ENCODE measurements at places on chromosomes 16 and 17.

DNA sequence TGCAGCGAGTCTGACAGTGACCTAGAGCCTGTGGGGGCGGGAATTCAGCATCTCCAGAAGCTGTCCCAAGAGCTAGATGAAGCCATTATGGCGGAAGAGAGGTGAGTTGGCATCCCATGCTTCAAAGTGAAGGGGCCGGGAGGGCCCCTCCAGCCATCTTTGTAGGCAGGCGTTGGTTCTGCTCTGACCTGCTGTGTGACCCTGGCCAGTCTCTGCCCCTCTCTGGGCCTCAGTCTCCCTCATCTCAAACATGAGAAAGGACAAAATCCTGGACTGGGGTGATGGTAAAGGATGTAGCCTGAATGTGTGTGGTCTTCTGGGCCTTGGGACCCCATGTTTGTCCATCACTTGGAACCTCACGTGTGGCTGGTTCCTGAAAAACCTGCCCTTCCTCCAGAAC is 5.1 kb downstream of the PIMREG start:
- DNase-seq: no peak

DNA sequence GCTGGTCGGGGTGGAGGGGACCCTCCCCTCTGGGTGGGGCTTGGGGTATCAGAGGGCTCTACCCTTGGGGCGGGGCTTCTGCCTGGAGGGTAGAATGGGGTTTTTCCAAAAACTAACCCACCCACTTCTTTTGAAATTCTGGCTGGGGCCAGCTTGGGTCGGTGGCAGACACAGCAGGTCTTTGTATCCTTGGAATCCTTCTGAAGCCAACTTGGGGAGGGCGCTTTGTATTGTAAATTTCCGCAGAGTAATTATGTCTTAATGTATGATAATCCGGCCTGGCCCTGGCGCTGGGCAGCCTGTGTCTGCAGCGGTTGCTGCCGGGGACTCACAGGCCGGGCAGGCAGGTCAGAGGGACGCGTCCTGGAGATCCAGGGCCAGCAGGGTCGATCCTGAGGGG is 33.9 kb upstream of the GSE1 start:
- DNase-seq: no peak

- no peak for DNase-seq
Measured at GRCh38 chr17:320809-321385, 31.7 kb downstream of the RPH3AL start.

DNA sequence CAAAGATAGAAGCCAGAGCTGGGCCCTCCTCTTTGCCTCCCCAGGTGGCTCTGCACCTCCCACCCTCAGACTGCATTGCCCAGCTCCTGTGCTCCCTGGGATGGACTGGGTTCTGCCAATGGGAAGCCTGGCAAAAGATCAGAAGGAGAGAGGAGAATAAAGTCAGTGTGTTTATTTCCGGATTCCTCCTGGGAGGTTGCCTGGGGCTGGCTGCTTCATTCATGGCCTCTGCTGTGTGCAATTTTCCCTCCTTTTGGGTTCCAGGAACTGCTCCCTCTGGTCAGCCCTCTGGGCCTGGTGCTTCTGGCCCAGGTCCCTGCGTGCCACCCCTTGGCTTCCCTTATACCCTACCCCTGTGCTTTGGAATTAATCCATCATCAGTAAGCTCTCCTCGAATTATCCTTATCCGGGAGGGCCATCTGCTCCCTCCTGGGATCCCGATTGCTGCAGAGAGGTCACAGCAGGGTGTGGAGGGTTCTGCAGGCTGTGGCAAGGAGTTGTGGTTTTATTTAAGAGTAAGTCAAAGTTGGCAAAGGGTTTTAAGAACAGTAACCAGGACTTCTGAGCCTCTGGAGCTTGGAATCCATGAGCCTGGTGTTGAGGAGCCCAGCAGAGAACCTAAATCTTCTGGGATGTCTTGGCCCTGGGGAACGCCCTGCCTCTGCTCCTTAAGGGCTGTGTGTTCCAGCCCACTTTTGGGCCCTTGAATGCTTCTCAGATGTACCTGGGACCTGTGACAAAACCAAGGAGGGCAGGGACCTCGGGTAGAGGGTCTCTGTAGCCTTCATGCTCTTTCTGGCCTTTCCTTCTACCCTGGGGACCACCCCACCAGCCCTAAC is 8.2 kb upstream of the MMP2 start:
- no peak for DNase-seq

- DNase-seq: no peak
Measured at GRCh38 chr17:17824119-17824782, 12.5 kb downstream of the SREBF1 start.

DNA sequence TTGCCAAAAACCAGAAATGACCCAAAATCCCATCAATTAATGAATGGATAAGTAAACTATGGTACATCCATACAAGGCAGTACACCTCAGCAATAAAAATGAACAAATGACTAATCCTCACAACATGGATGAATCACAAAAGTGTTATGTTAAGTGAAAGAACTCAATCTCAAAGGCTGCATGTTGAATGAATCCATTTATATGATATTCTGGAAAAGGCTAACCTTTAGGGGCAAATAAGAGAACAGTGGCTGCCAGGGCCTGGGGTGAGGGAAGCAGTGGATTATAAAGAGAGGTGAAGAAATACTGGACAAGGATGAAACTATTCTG is 46.1 kb upstream of the MSI2 start:
- no peak for DNase-seq

DNA sequence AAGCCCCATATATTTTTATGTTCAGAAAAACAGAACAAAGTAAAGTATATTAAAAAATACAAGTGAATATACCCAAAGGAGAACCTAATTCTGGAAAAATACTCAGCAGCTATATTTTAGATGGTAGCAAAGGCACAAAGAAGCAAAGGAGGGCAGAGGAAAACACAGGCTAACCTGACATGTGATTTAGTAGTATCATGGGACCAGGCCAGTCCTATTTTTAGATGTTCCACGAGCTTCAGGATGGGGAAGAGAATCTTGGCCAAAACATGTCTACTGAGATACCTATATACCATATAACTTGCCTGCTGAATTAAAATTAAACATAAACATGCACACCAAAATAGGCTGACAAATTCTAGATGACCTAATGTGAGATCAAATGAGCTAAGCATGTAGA is 32.9 kb downstream of the SMYD4 start:
- no peak for DNase-seq

DNA sequence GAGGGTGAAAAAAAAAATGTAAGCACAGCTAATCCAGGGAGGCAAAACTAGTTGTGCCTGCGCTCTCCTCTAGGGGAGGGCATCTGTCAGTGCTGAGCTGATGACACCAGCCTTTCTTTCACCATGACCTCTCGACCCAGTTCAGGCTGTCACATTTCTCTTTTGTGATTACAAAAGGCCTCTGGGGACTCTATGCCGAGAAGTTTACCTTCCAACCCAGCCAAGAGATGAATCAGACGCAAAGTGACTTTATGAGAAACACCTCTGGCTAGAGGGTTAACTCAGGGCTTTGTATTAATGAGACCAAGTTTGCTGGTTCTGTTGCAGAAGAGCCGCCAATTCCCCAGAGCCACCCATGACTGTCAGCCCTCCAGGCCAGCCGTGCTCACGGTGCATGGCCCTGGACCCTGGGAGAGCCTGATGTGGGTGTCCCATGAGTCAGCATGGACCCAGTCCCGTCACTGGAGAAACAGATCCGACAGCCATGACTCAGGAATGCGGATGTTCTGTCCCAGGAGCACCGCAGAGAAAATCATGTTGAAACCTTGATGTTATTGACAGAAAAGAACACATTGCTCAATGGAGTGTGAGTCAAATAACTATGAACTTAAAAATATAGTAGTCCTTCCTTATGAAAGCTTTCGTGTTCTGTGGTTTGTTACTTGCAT is 437.2 kb downstream of the HS3ST3B1 start:
- no peak for DNase-seq

GRCh38 chr17:79834565-79835469 is 4.4 kb downstream of the CBX4 start:
- DNase-seq: no peak

DNA sequence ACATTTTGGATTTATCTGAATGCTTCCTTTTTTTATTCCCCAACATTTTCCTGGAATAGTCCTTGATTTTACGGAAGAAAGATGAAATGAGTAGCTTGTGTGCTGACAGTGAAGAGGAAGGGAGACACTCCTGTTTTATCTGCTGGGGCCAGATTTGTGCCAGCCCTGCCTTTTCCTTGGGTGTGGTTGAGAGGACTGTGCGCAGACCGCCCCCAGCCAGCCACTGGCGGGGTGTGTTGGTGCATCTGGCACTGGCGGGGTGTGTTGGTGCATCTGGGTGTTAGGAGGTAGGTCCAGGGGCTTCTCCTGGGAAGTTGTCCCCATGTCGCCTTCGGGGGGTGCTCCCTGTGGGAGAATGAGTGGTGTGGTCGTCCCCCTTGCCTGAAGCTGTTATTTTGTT is 39.5 kb downstream of the RAP1GAP2 start:
- DNase-seq: no peak

DNA sequence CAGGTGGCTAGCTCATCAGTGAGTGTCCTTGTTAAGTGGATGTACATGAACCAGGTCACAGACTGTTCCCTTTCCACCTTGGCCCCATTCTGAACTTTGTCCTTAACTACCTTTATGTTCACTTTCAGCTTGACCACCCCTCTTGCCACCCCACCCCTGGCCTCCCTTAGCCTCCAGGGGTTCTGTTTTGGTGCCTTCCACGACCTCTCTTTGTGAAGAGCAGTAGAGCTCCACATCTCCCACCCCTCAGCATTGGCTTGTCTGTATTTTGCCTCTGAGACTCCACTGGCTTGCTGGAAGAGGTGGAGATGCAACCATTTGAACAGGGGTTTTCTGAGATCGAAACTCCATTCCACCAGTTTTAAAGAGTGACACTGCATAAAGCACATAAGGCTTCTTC is 123.5 kb downstream of the RGS9 start:
- DNase-seq: no peak

- DNase-seq: no peak
Measured at GRCh38 chr16:47323241-47323640, 137.6 kb downstream of the ITFG1 start.

- no peak for DNase-seq
Measured at GRCh38 chr17:38451030-38451839, 23.0 kb downstream of the ARHGAP23 start.

DNA sequence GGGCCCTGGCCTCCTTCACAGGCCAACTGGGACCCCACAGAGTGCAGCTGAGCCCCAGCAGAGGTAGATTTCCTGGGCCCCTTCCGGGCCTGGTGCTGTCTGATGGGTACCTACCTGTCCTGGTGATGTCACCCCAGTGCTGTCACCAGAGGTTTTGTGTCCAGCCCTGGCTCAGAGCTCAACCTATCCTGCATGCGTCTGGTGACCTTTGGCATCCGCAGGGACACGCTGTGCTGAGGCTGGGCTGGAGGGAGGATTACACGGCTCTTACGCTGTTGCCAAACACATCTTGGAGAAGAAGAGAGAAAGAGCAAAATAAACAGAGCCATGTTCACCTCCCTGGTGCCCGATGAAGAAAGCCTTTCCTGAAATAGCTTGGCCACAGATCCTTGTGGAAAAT is 70.6 kb upstream of the MED9 start:
- DNase-seq: no peak

- DNase-seq: no peak
Measured at GRCh38 chr17:65039336-65039988, 17.1 kb downstream of the GNA13 start.

- DNase-seq: no peak
Measured at GRCh38 chr17:3318336-3318735, 20.2 kb upstream of the OR3A1 start.

GRCh38 chr17:78367193-78367592 is 7.3 kb upstream of the SOCS3 start:
- no peak for DNase-seq

DNA sequence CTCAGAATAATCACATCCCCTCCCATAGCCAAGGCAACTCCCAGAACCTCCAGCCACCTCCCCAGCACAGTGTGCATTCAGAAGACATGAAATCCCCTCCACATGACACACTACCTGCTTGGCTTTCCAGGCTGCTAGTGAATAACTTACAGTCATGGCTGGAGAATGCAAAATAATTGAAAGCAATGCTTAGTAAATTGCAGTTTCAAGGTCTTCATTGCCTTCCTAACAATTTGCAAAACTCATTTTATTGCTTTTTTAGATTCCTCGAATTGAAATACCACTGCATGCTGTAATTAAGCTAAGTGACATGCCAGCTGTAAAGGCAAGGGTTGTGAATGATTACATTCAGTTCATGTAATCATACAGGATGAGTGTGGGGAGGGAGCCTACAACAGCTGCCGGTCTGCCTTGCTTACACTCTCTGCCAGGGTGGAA is 29.0 kb upstream of the HOXB13 start:
- DNase-seq: no peak

Measured in GM12892 (cell line).